ENCODE measurements at places on chromosomes 4 and X.

DNA sequence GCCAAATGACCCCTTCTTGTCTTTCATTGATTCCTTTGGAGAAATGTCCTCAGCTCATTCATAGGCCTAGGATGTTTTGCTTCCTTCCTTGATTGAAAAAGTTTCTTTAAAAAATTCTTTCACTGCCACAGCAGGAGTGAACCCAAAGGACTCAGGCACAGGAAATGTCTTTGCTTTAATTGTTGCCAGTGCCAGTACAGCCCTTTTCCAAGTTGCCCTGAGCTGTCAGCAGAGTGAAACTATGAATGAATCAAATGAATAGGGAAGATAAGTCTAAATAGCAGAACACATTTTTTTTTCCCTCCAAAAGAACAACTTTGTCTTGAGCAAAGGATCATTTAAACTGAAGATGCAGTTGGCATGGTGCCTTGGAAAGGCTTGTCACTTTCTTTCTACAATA lies 63.8 kb upstream of the SLC4A4 start:
- DNase-seq: no peak

DNA sequence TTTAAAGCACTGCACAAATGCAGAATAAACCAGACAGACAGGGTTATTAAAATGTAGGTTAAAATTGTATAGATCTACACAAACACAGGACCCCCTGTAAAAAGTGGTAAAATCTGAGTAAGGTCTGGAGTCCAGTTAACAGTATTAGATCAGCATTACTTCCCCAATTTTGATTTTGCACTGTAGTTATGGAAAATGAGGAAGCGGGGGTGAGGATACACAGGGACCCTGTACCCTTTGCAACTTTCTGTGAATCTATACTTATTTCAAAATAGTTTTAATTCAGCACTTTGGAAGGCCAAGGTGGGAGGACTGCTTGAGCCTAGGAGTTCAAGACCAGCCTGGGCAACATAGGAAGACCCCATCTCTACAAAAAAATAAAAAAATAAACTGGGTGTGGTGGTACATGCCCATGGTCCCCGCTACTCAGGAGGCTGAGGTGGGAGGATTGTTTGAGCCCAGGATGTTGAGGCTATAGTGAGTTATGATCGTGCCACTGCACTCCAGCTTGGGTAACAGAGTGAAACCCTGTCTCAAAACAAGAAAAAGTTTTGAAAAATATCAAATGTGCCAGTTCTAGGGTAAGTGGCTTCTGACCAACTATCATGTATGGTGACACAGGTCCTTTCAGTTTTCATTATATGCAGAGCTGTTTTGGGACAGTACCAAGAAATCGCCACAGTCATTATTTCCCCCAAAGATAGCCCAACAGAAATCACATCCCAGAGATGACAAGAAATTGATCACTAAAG lies 17.7 kb downstream of the SEL1L3 start:
- DNase-seq: peak; percentile 16

DNA sequence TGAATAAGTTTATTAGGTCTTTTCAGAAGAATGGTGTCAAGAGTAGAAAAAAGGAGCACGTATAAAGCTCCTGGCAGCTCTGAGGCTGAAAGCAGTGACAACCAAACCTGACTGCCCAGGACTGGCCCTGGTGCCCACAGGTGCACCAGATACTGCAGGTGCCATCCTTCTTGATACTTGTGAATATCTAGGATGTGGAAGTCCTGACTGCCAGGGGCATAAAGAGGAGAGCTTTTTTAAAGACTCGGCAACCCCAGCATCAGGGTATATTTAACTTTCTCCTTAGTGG lies 60.7 kb downstream of the TMEM150C start:
- DNase-seq: no peak

DNA sequence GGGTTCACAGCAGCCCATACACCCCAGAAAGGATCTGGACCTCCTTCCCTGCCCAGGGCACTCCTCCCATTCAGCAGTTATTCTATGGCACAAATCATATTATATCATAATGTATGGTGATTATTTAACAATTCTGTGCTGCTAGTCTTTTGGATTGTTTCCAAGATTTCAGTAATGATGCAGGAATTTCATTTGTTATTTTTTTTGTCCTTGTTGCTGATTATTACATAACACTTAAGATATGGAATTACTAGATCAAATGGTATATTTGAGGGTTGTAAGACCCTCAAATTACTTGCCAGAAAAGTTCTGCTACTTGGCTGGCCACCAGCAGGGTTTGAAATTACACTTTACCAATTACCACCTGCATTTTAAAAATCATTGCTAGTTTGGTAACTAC lies 36.4 kb downstream of the QDPR start:
- no peak for DNase-seq

DNA sequence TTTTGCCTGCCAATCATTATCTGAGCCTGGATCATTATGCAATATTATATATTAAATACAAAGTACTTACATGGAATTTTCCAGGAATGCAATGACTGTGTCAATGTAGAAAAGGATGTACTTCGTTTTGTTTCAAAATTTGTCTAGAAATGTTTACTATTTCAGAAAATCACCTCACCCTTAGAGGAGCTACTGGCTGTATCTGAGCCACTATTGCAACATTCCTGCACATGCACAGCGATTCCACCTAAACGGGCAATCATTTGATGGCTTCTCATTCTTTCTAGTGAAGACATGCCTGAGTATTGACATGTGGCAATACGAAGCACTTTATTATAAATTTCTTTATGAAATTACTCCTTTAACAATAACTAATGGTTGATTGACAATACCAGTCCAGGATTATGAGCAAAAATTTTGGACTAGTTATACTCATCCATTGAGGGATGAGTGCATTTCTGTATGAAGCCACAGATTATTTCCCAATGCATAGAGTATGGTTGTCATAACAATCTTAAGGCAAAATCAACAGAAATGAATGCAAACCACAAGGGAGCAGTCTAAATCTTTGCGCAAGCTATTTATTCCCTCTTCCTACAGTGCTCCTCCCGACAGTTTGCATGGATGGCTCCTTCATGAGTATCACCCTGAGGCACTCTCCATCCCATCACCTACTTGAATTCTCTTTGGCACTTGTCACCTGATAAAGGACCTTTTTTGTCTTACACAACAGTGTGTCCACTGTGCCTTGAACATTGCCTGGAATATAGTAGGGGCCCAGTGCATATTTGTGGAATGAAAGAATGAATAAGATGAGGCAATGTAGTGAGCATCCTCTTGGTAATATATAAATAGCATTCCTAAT lies 35.8 kb upstream of the MMAA start:
- DNase-seq: no peak

- DNase-seq: peak; percentile 44
Observed at GRCh38 chrX:153924149-153924861, 1.8 kb downstream of the ARHGAP4 start.

DNA sequence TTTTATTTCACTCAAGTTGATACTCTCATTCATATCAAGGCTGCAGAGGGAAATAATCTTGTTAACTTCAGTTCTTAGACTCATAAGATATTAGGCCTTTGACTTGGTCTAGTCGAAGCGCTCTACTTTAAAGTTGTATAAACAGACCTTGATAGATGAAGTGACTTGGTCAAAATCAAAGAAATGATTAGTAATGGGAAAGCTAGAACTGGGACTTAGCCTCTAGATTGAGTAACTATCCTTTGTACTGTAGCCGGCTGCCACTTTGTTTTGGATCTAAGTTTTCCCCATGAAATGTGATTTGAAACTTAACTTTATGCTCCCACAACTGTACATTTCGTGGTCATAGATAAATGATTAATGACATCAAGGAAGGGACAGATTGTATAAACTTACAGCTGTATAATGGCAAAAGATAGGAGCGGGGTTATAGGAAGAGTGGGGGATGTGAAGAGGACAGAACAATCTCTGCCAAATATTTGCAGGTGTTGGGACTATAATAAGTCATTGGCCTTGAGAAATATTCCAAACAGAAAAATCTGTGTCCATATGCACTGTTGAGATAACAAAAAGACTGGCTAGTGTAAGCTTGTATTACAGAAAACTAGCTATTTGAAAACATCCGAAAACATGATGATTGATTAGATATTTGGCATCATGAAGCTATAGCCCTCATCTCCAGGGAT lies 17.2 kb downstream of the MID2 start:
- DNase-seq: peak; percentile 14

- no peak for DNase-seq
Observed at GRCh38 chr4:97279391-97279790, 863.9 kb downstream of the STPG2 start.

GRCh38 chrX:150060406-150060805 lies 122.1 kb upstream of the EOLA2 start:
- no peak for DNase-seq

- DNase-seq: peak; percentile 86
Observed at GRCh38 chr4:2402048-2402842, 16.2 kb downstream of the ZFYVE28 start.

DNA sequence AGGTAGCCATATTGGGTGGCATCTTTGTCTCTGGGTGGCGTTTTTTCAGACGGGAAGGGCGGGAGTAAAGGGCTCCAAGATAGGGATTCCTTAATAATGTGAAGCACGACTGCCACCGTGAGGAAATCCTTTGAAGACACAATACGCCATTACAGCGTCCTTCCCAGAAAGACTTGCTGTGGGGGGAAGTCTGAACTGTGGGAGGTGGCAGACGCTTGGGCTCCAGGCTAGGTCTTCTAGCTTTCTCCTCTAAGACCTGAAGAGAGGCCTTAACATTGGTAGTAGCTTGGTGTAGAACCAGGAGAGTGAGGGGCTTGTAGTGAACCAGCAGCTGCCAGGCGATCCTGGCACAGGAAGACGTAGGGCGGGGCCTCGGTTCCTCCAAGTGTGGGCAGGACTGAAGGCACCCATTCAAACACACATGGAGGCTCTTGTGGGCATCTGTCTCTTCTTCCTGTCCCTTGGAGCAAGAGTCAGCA lies 197.3 kb downstream of the OR13H1 start:
- DNase-seq: peak; percentile 95

- DNase-seq: no peak
Observed at GRCh38 chr4:179803857-179804256, 2361.6 kb upstream of the AGA start.

DNA sequence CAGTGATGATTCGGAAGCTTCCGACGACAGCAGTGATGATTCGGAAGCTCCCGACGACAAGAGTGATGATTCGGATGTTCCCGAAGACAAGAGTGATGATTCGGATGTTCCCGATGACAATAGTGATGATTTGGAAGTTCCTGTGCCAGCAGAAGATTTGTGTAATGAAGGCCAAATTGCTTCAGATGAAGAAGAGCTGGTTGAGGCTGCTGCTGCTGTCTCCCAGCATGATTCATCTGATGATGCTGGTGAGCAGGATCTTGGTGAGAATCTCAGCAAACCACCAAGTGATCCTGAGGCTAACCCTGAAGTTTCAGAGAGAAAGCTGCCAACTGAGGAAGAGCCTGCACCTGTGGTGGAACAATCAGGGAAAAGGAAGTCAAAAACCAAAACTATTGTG lies 14.2 kb downstream of the CXCR3 start:
- no peak for DNase-seq

DNA sequence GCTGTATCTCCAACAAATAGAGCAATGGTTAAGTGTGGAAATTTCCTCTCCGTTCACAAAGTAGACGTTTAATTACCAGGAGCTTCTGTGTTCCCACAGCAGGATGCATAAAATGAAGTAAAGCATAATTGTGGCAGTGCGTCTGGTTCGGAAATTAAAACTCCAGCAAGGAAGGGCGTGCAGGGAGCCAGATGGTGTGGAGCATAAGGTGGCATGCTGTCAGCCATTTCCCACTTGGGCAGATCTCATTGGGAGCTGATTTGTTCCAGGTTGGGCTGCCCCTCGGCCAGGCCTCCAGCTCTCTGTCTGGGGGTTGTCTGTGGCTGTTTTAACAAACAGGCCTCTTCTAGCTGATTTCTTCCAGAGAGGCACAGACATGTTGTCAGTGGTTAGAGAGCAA lies 182.1 kb upstream of the CLNK start:
- DNase-seq: no peak

DNA sequence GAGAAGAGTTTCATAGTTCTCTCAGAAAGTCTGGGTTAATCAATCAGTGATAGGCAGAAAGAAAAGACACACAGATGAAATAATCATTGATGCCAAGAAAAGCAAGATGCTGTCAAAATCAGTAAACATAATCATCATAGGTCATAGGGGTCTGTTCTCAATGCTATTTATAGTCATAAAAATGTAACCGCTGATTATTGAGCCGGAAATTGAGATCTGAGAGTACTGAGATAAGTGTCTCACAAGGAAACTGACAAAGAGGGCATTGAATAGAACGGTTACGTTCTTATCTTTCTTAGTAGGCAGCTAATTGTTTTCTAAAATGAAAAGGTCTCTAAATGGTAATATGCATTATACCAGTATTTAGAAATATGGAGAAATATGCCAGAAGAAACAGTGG lies 1686.1 kb upstream of the AGA start:
- no peak for DNase-seq

DNA sequence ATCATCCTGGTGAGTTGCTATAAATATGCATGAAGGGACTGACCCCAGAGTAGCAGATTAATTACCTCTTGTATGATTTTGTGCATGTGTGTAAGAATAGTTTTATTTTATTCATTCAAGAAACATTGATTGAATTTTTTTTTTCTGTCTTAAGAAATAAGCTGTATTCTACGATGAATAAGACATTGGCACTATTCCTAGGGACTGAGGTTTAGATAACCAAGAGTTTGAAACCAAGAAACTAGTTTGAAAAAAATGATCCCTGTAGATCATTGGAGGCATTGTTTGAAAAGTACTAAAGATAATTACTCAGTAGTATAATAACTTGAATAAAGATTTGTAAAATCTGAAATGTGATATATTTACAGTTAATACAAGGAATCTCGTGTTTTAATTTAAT lies 1086.9 kb downstream of the PCDH7 start:
- DNase-seq: no peak

GRCh38 chr4:105014635-105015034 lies 132.0 kb upstream of the TET2 start:
- DNase-seq: peak; percentile 19

DNA sequence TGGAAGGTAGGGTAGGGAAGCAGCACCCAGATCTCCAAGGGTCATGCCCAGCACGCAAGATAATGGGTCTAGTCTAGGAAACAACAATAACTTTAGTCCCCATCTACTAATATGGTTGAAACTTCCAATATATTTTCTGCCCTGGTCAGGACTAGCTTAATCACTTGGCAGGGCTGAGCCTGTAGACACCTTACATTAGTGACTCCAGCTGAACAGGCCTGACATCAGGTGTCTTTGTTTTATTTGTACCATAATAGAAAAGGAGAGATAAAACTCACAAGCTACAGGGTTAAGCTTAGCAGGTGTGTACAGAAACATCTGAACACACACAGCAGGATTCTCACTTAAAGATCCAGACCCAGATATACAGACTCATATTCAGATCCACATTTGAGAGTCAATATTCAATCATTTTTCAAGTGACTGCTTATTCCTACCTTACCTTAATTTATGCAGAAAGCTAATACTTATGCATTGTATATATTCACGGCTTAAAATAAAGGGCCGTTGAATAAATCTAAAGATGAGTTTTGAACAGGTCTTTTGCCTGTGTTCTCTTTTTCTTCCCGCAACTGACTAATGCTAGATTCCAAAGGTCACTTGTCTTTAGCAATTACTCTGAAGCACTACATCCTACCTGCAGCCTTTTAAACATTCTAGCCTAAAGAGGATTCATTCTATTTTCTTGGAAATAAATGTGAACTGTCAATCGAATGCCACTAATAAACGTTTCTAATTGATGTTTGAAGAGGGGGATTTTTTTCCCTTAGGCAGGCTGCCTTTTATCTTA lies 745.3 kb downstream of the RPA4 start:
- DNase-seq: no peak
